B cell (primary cell): ENCODE measurements at places on chromosomes 11 and 22. TPM values are rescaled to one million over a fixed set of nuclear protein-coding genes. Genes with fewer than 3 reads are reported as not detected.

GRCh38 chr11:46451759-46452158 is 60.2 kb upstream of the CHRM4 start:
- no peak for DNase-seq

DNA sequence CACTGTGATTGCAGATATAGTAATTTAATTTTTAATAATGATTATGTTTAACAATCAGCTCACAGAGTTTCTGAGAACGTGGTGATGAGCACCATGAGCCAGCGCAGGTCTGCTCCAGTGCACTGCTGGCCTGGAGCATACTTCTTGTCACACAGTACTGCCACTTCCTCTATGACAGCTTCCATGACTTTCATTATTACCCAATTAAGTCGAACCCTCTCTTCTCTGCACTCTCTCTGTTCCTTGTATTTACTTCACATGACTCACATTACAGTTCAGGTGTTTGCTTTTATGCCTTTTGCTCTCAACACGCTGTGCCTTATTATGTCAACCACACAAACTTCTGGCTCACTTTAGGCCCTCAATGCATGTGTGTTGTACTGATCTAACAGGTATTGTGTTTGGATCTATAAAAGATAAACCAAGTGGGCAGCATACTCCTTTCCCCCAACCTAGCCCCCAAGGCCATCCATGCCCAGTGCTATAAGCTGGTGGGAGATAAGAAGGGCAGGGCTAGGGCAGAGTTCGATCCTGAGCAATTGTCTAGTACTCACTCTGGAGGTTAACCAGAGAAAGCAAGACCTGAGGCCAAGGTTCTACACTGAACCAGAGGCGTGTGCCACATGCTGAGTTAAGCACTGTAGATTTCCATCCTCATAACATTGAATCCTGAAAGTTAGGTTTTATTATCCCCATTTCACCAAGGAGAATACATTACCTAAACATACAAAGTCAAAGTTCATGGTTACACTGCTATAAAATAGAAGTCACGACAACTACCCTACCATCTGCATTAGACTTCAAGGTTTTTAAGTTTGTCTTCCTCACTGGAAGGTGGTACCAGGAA is 356.5 kb downstream of the INSC start:
- DNase-seq, result no peak

- peak; percentile 58 for DNase-seq
Measured at GRCh38 chr22:37485395-37486223, 575 bp downstream of the MFNG start.

DNA sequence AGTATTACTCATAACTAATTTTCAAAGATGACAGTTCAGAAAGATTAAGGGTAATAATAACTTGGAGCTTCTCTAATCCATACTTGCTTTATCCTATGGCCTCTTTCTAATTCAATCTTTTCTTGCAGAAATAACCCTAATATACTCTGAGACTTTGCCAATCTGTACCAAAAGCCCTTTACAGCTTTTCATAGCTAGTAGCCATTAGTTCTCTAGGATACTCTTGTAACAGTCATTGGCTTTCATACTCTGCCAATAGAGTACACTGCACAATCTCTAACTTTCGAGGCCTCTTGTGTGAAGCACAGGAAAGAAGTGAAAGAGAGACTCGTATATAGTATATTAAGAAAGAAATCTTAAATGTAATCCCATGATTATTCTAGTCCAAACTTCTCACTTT is 38.1 kb downstream of the SLC36A4 start:
- no peak for DNase-seq

DNA sequence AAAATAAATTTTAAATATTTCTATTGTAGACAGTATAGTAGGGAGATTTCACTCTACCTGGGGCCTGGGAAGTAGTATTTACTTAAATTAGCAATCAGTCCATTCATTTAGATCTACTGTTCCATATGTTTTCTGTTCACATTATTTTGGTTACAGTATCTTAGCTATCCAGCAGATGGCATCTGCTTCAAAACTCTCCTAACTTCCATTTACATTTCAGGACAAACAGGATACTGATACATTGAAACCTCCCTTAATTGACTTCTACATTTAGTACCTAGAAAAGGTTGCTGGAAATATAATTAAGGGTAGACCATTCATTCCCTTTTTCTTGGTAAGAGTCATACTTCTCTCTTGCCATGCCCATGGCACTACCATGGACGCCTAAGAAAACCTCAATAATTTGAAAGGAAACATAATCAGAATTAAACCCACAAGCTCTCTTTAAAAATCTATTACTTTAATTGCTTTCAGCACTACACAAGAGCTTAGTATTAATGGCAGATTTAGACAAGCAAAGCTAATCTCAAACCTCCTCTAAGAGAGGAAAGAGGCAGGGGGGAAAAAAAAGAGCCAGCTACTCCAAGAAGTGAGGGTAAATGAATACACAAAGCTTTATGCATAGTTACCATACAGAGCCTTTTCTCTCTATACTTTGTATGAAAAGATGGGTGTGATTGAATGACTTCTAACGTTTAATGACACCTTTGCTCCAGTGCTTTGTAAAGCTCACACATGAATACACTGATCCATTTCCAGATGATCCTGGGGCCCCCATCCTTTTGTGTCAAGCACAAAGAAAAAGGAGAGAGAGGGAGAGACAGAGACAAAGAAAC is 131.2 kb upstream of the MTMR2 start:
- peak; percentile 51 for DNase-seq

DNA sequence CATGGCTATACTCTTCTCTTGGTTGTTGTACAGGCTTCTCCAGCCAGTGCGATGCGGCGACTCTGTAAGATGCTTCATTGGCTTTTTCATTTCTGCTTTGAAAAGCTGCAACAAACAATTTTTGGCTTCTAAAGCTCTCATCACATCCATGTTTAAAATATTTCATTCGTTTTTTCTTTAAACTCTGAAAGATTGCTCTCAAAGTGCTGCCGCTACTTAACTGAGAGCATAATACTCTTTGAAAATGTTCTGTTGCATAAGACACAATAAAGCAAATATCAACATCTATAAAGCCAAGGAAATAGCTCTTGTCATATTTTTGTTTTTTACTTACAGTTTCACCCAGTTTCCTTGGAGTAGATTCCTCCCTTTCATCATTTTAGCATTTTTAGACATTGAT is 468.3 kb downstream of the TBC1D22A start:
- no peak for DNase-seq

DNA sequence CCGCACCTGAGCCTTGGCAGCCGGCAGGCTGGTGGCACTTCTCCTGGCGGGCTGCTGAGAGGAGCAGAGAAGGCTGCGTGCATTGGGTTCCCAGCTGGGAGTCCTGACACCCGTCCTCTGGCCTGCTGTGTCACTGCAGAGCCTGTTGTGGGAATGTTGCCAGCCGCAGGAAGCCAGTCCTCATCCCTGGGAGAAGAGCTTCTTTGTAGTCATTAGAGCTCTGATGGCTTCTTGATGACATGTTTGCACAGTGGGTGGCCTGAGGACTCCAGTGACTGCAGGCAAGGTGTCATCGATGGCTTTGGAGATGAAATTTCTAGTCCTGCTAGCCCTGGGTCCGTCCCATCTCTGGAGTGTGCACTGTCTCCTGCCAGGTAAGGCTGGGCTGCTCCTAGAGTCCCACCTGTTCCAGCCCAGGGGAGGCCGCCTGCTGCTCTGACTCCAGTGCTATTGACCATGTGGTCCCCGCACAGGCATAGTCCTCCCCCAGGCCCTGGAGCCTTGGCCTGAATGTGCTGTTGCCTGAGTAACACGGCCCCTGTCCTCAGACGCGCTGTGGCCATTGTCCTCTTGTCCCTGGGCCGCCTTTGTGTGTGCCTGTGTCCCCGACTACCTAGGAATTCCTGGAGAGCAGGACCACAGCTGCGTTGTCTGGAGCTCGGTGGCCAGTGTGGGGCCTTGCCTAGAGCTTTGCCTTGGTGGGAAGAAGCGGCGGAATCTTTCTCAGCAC is 129.2 kb downstream of the CACNA1I start:
- no peak for DNase-seq

DNA sequence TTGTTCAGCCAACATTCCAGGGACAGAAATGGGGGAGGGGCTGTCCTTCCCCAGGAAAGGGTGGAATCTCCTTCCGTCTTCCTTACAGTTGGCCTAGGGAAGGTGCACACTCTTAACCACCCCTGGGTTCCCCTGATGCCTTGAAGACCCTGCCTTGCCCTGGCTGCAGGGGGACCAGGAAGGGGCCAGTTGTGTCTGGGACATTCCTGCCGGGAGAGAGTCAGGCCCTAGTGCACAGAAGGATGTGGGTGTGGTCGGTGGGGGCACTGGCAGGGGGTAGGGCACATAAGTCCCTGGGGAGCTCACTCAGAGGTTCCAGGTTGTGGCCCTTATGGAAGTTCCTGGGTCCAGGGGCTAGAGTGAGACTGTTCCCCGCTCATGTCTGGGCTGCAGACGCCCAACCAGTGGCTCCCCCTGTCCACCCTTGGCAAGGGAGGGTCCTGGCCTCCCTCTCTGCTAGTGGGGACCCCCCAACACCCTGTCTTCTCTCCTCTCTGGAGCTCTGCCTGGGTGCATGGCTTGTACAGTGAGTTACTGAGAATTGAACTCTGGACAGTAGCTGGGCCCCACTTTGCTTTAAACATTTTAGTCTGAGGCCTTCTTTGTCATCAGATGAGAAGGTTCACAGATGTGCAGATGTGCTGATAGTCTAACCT is 2.0 kb upstream of the APOBEC3A start:
- no peak for DNase-seq

- DNase-seq, result no peak
Measured at GRCh38 chr22:43274595-43275240, 68.5 kb downstream of the SCUBE1 start.

DNA sequence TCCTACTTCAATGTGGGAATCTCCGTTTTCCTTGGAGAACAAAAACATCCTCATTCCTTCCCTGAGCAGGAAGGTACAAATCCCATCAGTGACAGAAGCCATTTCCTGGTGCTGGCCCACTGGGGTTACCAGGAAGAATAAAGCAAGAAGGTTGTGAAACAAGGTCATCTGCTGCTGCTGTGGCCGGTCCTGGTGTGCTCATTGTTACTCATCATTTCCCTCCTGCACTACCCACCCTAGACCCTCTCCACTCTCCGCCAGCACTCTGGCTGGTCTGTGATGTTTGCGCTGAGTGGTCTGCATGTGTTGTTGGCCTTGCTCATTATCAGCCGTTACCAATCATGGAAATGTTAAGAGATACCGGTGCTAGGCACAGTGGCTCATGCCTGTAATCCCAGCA is 37.0 kb downstream of the OSBP2 start:
- no peak for DNase-seq

GRCh38 chr22:33357981-33358399 is 299.8 kb upstream of the SYN3 start:
- no peak for DNase-seq

GRCh38 chr22:30945653-30946052 is 22.9 kb downstream of the MORC2 start:
- DNase-seq, result no peak

MRGPRX4 gene
- not detected in 2 replicates for total RNA-seq

- DNase-seq, result no peak
Measured at GRCh38 chr11:128324051-128324481, 263.3 kb downstream of the ETS1 start.

PRCP gene
- total RNA-seq, result 37.7 and 45.2 TPM in 2 replicates

GRCh38 chr11:64762674-64763525 is 3.1 kb upstream of the PYGM start:
- DNase-seq, result peak; percentile 68

DNA sequence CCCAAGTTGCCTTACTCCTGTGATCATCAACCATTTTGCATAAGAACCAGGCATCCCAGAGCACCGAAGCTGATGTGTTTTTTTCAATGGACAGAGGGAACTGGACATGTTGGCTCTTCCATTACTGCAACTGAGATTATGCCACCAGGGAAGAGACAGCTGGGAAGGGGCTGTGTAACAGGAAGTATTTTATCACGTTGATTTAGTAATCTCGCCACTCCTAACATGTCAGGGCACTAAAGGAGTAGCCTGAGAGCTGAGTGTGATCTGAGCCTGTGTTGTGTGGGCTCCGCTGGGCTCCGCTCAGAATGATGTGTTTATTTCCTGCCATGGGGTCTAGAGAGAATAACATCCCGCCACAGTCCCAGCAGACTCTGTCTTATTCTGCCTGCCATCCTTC is 165.4 kb downstream of the GRIK4 start:
- no peak for DNase-seq

STK33 gene
- total RNA-seq, result 9.3 and 13.2 TPM in 2 replicates

DNA sequence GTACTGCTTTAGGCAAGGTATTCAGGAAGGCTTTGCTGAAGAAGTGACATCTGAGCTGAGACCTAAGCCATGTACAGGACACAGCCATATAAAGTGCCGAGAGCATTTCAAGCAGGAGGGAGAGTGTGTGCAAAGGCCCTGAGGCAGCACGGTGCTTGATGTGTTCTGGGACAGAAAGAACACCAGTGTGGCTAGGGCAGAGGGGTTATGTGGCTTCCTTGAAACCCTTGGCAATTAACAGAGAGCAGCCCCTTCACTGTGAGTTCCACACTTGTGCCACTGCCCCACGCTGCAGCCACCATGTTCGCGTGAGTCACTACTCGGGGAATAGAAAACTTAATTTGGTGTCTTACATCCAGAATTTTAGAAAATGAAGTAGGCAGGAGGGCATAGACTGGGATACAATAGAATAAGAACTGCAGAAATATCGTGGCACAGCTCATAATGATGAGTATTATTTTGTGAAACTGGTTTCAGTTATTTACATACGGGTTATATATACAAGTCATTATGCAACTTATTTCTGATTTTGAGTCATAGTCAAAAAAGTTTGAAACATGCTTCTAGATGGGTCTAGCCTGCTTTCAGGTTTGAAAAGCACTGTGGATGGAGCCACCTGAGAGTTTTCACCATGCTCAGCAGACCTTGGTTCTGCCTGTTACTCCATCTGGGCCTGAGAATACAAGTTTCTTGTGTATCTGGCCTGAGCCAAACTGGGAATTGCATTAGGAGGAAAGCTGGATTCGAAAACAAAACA is 11.8 kb downstream of the IL10RA start:
- DNase-seq, result no peak

PRR33 gene
- not detected in 2 replicates for total RNA-seq

OR52A1 gene
- not detected in 2 replicates for total RNA-seq

DNA sequence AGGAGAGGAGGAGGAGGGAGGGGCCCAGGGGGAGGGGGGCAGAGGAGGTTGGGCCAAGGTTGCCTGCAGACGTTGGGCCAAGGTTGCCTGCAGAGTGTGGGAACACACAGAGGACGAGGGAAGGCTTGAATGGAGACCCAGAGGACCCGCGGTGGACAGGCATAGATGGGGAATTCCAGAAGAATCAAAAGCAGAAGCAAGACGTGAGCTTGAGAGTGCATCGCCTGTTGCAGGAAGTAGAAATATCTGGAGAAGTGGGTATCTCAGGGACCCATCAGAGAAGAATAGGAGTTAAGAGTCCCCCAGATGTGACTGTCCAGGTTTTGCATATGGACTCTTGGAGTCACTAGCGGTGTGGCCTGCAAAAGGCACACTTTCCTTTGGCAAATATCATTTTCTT is 670.2 kb downstream of the TBC1D22A start:
- DNase-seq, result no peak
